WTC11 (cell line): ENCODE measurements at places on chromosomes 6 and 20. TPM values are rescaled to one million over a fixed set of nuclear protein-coding genes. Genes with fewer than 3 reads are reported as not detected.

Gene TFAP2D
- not detected in 3 replicates for total RNA-seq

DNA sequence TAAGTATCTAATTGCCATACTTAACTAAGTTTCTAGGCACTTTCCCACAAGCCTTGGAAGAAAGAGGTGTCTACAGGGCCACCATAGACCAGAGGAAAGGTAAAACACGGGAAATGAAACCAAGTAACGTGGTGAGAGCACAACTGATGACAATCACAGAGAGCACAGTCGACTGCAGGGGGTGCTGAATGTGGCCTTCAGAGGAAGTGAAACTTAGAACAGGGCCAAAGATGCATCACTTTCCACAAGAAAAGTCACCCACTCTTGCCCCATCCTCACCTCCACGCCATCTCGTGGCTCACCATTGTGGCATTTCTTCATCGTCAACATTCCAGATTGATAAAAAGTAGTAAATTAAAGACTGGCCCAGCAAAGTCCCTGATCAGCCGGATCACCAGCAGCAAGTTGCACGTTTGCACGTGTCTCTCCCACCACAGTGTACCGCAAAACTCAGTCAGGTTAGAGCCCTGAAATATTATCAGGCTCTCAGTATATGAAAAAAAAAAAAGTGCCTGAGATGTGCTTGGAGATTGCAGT lies 31.4 kb downstream of the HIVEP2 start:
- no peak for DNase-seq

DNA sequence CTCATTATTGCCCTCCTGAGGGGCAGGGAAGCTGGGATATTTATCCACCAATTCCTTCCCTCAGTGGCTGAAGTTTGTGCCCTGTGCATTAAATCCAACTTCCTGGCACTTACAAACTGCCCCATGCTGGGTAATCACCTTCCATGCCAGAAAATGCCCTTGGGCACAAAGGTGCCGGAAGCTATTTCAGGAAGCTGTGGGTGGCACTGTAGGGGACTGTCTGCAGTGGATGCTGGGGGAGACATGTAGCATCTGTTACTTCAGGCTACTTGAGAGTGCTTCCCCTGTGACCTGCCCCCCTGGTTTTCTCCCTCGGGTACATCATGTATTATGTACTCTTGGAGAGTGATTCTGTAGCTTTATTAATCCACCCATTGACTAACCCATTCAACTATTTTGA lies 24.7 kb upstream of the RALGAPA2 start:
- no peak for DNase-seq

GRCh38 chr6:7473805-7474719 lies 67.4 kb upstream of the DSP start:
- no peak for DNase-seq

DNA sequence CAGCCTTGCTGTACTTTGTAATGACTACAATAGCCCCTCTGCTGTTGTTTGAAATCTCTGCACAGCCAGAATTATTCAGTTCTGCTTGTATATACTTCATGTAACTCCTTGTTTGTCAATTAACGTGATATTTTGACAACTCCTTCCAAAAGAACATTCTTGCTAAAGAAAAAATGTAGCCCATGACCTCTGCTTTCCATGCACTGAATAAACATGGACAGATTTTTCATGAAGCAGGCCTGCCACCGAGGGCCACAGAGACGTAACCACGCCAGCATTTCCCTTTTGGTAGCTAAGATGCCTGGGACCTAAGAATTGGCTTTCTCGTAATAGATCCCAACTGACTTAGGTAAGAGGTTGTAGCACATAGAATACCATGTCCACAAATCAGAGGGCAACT lies 135.9 kb downstream of the MYLK4 start:
- DNase-seq: no peak

GRCh38 chr6:129510950-129511349 lies 199.0 kb downstream of the ARHGAP18 start:
- no peak for DNase-seq

Gene ULBP3
- 4.0 to 6.0 TPM (median 5.6 TPM) in 3 replicates for total RNA-seq

GRCh38 chr6:157667211-157668008 lies 155.6 kb upstream of the SNX9 start:
- DNase-seq: peak; percentile 54

DNA sequence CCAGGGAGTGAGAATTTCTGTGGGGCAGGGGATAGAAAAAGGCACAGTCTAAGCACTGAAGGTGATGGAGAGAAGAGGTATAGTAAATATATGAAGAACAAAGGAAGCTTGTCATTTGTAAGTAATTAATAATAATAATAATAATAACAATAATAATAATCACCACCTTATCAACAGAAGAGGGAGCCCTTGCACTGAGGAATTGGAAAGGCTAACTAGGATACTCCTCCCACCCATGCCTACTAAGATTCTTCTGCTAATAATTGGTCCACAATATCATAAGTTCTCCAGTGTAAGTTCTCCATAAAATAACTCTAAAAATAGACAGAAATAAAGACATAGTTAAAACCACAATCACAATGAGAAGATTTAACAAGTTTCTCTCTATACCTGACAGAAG lies 912 bp upstream of the OR12D3 start:
- no peak for DNase-seq

DNA sequence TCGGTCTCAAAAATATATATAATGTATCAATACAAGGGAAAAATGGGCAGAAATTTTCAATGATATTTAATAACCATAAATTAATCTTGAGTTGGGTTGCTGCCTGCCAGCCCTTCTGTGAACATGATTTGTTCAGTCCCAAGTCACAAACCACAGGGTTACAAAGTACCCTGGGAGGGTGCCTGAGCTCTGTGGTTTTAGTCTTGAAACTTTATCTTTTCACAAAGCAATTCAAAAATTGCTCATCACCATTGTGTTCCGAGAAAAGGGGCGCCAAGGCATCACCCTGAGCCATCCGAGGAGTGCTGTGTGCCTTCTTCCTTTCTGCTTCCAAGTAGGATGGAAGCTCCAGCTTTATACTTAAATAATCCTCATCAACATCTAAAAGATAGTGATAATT lies 141.6 kb upstream of the AKAP12 start:
- no peak for DNase-seq

- DNase-seq: no peak
Measured at GRCh38 chr20:58942549-58942948, 38.5 kb upstream of the NELFCD start.

Gene PAX1
- total RNA-seq: not detected in 3 replicates

GRCh38 chr20:58277107-58277506 lies 32.4 kb upstream of the RAB22A start:
- DNase-seq: no peak

Gene SRMS
- total RNA-seq: 0.21 to 0.46 TPM (median 0.26 TPM) in 3 replicates

GRCh38 chr6:109961611-109962041 lies 16.5 kb upstream of the GPR6 start:
- DNase-seq: no peak

DNA sequence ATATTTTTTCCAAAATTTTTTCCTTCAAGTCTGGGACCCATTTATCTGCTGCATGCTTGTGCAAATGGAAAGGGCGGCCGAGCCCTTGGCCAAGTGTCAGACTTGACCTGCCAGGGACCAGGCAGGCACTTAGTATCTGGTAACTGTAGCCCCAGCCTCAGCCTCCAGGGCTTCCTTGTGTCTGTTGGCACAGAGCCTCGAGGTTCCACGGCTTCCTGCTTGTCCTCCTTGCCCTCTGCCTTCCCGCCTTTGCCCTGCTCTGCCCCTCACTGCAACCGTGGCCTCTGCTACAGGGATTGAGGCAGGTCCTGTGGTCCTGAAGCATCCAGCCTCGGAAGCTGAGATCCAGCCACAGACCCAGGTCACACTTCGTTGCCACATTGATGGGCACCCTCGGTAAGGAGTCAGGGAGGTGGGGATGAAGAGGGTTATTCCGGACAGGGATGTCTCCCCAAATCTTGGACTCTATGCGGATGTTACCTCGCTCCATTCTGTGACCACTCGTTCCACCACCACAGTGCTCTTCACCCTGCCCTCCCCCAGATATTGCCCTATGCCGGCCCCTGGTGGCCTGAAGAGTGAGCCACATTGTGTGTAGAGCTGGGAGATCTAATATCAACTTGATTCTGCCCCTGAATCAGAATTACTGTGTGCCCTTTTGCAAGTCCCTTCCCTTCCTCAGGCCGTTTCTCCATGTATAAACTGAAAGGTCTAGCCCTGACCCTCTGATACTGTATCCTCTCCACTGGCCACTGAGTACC lies 41.5 kb upstream of the SRF start:
- peak; percentile 58 for DNase-seq

DNA sequence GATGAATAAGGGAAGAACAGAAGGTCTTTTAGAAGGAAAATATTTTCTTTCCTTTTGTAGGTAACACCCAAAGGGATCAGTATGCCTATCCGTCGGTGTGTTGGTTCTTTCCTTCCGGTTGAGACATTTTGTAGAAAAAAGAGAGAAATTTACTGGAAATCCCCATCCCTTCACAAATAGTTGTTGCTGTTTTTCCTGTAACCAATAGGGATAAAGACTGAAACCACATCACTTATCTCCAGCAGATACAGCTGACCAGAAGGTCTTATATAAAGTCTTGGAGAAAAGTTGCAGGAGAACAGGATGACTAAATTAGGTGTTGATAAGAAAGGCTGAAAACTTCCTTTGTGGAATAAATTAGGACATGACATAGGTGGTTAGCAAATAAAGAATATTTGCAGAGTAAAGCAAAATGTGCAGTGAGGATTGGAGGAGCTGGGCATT lies 14.8 kb upstream of the HLA-DRB1 start:
- DNase-seq: no peak

Gene NFATC2
- total RNA-seq: 1.7 to 3.0 TPM (median 2.3 TPM) in 3 replicates

GRCh38 chr6:57243954-57244353 lies 21.8 kb upstream of the RAB23 start:
- DNase-seq: no peak

- DNase-seq: no peak
Measured at GRCh38 chr20:4113615-4114603, 98.6 kb upstream of the RNF24 start.

DNA sequence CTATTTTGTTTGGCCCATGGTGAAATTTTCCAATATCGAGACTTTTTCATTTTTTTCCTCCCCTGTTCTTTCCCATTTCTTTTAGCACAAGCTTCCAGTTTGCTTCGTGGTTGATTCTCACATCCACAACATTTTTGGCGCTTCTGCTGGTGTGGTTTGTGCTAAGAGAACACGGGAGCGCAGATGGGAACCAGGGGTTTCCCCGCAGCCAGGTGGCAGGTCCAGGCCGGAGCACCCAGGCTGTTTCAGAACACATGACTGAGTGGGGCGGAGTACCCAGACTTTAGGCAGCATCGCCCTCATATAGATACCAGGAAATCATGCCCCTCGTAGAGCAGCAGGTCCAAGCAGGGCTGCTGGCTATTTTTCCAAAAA lies 58.0 kb downstream of the SYTL3 start:
- DNase-seq: no peak

DNA sequence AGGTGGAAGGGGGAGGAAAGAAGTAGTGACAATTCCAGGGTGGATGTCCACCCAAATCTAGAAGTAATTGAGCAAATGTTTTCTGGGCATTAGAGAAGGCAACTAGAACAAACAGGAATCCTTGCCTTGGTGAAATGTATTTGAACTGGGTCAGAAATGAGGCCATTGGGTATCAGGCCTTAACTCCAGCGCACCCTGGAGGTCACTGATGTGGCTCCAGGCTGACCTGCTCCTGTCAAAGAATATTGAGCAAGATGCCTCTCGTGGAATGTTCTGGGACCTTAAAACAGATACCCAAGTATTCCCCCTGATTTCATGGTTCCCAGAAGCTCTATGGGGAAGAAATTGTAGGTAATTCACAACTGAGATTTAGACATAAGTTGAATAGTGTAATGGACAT lies 6.9 kb downstream of the HLA-DPB1 start:
- peak; percentile 51 for DNase-seq

- no peak for DNase-seq
Measured at GRCh38 chr6:91132461-91132860, 545.6 kb upstream of the MAP3K7 start.

- DNase-seq: no peak
Measured at GRCh38 chr6:132005178-132005577, 54.0 kb upstream of the CCN2 start.

Gene TMEM200A
- 10.4 to 11.2 TPM (median 11.0 TPM) in 3 replicates for total RNA-seq
